ENCODE measurements at places on chromosomes 3 and 15.

DNA sequence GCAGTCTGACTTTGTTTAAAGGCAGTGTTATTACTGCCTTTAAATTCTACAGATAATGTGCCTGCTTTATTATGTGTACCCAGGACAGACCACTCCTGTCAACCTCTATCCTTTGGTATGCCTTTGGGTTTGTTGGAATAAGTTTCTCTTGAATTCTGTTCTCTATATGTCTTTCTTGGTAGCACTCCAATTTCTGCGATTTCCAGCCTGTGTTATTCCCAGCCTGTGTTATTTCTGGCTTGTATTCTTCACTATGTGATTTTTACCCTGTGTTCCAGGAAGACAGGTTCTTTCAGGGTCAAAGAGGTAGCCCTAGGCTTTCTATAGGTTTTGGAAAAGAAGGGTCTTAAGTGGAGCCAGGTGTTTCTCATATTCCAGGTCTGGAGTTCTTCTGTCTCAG is 407.4 kb upstream of the AZI2 start:
- no peak for DNase-seq

DNA sequence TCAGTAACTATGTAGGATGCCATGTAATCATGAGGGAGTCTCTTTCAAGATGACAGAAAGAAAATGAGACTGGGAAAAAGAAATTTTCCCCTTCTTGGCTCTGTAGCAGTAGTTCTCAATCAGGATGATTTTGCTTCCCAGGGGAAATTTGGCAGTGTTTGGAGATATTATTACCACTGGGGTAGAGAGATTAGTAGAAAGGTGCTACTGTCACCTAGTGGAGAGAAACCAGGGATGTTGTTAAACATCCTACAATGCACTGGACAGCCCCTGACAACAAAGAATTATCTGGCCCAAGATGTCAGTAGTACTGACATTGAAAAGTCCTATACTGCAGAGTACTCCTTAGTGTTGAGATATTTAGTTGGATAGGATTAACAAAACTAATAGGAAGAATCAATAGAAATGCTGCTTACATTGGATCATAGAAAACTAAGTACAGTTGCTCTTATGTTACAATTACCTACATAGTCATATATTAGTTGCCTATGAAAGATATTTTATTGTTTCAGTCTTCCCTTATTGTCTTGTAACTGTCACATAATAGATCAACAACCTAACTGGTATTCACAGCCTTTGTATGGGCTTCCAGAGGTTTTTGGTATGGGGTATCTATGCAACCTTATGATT is 433.3 kb downstream of the RAP2B start:
- DNase-seq, result no peak

GRCh38 chr3:8970971-8971589 is 7.8 kb upstream of the RAD18 start:
- DNase-seq, result peak; percentile 63

DNA sequence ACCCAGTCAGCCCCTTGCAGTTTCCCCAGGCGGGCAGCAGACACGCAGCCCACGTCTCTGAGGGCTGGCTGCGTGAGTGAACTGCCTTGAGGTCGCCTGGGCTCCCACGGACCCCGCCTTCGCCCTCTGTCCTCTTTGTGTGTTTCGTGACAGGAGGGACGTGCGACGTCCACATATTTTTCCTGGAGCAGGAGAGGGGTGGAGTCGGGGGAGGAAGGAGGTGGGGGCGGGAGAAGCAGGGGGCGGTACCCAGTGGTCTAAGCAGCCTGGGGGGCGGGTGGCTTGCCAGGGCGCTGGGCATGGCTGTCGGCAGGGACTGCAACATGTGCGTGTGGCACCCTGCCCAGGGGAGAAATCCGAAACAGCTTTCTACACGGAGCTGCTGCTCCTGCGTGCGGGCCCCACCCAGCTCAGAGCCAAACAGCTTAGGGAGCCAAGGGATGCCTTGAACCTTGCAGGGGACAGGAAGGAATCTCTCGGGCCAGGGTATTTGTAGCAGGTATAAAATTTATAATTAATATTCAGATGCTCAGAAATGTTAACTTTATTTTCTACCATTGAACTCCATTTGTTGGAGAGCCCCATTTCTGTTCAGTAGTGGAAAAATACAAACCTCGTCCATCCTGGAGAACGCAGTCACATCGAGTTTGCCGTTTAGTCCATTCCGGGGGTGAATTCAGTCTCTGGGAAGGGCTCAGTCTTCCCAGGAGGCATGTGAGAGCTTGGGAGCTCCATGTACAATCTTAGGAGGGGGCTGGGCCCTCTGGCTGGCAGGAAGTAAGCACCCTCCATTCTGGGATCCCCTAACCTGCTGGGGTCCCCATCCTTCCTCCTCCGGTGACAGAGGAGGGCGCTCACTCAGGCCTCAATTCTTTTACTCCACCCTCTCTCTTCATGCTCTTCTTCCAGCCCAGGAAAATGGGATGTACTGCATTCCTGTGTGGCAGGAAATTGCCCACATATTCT is 79.1 kb upstream of the MEF2A start:
- no peak for DNase-seq

DNA sequence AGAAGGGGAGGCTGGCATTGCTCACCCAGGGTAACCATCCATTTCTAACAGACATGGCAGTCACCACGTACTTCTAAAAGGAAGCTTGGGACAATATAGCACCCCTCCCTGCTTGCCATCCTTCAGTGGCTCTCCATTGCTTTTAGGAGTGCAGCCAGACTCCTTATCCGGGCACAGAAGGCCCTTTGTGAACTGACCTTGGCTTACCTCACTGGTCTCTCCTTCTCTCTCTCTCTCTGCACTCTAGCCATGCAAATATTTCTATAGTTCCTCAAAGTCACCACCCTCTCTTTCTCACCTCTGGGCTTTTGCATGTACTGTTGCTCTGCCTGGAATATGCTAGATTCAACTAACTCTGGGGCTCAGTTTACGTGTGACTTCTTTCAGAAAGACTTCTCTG is 301.1 kb downstream of the SHQ1 start:
- no peak for DNase-seq

DNA sequence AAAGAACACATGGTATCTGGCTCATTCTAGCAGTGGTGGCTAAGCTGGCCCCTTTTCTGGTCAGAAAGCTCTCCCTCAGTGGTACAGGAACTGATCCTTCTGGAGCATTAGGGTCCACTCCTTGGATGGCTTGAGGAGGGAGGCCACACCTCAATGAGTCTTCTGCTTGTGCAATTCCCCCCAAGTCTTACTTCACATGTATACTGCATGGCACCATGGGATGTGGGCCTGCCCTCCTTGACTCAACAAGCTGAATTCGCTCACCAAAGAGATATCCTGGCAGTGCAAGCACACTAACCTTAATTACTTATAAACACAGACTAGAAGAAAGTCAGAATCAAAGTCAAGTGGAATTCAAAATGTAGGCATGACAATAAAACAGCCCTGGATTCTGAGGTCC is 133.8 kb upstream of the SLC2A2 start:
- no peak for DNase-seq

DNA sequence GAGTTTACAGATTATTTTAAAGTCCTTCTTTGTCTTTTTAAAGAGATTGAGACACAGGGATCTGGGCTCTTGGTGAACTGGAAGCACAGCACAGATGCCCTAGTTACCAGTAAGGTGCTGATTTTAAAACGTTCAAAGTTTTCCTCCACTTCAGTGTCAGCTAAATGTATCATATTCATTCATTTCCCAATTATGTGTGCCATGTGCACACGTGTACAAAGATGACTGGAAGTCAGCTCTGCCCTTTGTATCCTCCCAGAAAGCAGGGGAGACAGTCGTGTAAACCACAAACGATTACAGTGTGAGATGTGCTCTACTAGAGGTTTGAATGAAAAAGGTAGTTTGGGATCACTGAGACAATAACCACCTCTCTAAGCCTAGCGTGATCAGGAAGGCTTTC is 730 bp downstream of the ZKSCAN7 start:
- DNase-seq, result no peak

DNA sequence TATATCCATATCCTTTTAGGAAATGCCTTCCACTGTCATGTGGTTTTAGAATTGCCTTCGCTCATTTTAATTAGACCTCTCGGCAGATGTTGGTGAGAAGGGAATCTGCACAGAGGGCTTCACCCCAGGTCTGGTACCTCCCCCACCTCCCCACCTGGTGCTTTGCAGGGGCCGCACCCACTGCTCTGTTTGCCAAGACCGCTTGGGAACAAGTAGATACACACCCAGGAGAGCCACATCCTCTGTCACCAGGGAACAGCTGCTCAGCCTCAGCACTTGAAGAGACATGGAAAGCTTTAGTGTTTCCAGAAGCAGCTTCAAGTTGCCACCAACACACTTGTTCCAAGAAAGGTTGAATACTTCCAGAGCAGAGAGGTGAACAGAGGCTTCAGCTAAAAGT is 21.8 kb downstream of the LRRC31 start:
- no peak for DNase-seq

DNA sequence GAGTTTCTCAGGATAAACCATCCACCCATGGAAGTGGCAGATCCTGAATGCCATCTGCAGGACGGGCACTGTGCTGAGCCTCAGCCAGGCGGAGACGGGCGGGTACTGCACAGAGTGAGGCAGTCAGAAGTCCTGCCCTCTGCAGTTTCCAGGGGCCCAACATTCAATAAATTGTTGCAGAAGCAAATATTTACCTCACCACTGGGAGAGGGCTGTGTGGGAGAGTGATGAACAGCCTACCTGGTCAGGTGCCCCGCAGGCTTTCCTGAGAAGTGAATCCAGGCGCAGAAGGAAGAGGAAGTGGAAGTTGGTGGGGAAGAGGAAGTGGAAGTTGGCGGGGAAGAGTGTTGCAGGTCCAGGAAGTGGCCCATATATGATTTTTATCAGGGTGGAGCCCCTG is 100.8 kb downstream of the SLCO3A1 start:
- no peak for DNase-seq

GRCh38 chr3:30122359-30122758 is 484.0 kb upstream of the TGFBR2 start:
- DNase-seq, result no peak

- no peak for DNase-seq
These were observed 273.5 kb upstream of the ADAMTS9 start for GRCh38 chr3:64961301-64961700.

DNA sequence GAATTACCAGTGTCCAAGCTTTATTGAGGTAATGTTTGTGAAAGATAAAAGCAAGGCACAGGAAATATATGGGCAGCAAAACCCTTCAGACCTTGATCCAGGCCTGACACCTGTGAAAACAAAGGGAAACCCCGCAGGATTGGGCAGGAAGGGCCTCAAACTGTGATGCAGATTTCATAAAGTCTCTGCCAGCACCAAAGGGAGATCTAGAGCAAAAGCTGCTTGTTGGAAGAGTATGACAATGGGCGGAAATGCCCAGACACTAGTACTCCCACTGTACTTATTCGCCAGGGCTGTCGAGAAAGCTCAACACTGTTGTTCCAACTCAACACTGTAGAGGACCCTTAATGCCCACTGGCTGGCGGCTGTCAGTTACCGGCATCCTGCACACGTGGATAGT is 207.9 kb downstream of the CD47 start:
- no peak for DNase-seq

DNA sequence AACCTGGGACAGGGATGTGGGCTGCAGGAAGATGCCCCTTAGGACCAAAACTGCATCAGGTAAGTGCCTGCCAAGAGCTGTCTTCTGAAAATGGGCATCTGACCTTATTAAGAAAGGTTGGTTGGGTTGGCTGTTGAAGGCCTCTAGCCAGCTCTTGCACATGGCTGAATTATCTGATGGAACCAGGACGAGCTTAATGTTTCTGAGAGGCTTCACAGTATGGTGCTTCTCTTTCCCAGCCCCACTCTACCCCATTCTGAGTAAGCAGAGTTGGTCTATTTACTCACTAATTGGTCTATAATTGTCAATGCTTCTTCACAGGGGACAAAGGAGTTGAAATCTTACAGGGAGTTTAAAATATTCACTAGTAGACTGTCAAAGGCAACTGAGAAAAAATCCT is 48.4 kb downstream of the DTWD1 start:
- no peak for DNase-seq

- no peak for DNase-seq
These were observed 20.9 kb downstream of the ABHD6 start for GRCh38 chr3:58258392-58259055.

- DNase-seq, result no peak
These were observed 68.5 kb upstream of the PTX3 start for GRCh38 chr3:157368171-157368570.

GRCh38 chr15:70044168-70044567 is 53.5 kb downstream of the TLE3 start:
- DNase-seq, result no peak

- no peak for DNase-seq
These were observed 854 bp upstream of the COL8A1 start for GRCh38 chr3:99637368-99638111.

GRCh38 chr3:28132941-28133340 is 108.5 kb upstream of the CMC1 start:
- DNase-seq, result no peak

DNA sequence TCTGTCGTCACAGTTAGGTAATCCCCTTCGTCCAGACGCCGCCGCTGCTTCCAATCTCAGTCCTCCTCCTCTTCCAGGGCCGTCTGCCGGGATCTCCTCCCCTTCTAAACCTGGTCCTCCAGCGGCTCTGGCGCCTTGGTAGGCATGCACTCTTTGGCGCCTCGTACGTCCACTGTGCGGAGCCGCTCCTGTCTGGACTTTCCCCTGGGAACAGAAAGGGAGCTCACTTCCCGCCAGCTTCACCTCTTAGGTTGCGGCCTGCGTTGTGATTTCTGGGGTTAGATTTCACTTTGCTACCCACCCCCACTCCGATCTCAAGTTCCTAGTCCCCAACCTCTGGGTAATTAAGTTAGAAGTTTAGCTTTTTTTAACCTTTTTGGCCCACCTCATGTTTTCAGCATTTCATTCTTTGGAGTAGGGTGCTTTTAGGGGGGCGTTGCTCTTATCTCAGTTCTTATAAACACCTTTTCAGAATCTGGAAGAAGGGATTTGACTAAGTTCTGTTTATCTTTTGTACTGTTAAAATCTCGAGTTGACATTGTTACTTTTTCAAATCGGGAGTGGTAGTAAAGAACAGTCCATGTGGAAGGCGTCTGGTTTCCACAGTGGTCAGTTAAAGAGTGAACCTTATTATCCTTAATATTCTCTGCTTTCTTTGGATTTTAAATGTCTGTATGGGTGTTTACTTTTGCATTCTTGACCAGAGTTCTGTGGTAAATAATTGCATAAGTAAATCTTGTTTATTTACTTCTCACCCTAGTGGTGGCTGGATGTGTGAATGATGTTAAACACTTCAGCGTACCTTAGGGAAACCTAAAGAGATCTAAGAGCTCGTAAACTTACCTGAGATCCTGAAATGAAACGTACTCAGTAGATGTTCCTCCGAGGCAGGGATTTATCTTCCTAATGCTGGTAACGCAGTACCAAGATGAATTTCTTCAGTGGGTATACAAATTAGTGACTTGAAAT is 611 bp downstream of the CTDSPL2 start:
- no peak for DNase-seq

GRCh38 chr3:71847794-71848193 is 62.8 kb upstream of the PROK2 start:
- DNase-seq, result no peak
